ENCODE measurements at places on chromosomes 3 and 15.

GRCh38 chr3:107661447-107662123, 138.8 kb downstream of the BBX start:
- DNase-seq = no peak

GRCh38 chr15:34808016-34808415, 12.7 kb upstream of the ACTC1 start:
- no peak for DNase-seq

DNA sequence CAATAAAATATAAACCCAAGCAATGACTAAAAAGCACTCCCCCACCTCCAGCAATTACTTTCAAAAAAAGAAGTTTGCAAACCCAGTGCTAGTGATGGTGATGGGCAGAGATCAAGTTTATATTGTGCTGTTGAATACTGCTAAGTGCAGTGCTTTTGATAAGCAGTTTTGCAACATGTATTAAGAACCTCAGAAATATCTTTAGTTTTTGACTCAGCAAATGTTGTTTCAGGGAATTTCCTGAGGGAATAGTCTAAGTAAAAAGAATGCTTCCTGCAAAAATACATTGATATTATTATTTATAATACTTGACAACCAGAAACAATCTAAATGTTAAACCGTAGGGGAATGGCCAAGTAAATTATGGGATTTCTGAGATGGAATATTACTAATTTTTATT, 69.3 kb downstream of the ADAMTSL3 start:
- no peak for DNase-seq

DNA sequence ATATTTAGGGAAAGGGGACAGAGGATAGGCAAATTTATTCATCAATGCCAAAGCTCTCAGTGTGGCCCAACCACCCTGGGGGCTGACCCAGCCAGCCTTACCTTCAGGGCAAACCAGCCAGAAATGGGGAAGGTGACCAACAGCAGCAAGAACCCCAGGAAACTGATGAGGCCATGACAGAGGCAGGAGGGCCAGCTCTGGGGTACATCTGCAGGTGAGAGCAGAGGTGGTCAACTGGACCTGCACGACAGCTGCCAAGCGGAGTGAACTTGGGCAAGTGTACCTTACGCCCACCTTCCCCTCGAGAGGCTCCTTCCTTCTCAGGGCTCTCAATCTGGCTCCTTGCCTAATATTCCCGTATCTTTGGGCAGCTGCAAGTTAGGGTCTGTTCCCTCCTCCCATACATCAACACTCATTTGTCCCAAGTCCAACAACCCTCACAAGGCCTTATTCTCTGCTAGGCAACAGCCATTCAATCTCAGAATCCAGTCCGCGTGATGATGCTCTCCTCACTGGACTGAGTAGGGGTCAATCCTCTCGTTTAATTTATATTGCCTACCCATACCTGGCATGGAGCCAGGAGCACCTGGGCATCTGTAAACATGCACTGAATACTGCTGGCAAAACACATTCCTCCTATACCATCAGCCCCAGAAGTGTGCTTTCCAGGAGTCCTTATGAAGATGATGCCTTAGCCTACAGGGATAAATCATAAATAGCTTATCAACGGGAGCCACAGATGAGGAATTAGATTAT, 1.7 kb downstream of the STOML1 start:
- no peak for DNase-seq

GRCh38 chr15:100140527-100141308, 201.1 kb downstream of the ADAMTS17 start:
- no peak for DNase-seq

GRCh38 chr3:117892431-117892841, 1142.2 kb downstream of the IGSF11 start:
- no peak for DNase-seq

GRCh38 chr3:97257942-97258697, 443.7 kb downstream of the EPHA6 start:
- DNase-seq = no peak

DNA sequence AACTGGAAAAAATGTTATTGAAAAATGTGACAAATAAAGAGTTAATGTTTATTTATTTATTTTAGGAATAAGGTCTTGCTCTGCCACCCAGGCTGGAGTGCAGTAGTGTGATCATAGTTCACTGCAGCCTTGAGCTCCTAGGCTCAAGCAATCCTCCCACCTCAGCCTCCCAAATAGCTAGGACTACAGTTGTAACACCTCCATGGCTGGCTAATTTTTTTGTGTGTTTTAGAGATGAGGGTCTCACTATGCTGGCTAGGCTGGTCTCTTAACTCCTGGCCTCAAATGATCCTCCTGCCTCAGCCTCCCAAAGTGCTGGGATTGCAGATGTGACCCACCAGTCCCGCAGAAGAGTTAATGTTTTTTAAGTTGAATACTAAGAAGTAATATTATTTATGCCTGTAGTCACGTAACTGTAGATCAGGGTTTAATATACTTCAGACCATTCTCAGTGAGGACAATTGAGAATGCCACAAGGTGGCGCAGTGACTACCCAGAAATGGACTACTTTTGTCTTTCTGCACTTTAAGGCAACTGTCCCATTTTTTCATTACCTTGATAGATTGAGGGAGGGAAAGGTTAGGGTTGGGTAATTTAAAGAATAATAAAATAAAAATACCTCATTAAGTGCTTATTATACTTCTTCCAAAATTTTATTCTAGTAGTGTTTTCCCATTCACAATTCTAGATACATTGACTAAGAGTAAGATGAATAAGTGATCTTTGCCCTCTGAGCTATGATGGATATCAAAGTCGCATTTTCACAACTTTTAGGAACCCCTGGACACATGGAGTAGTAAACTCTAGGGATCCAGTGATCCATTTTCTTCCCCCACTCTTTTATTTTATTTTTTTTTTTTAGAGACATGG, 6.0 kb downstream of the MUC13 start:
- DNase-seq = peak; percentile 35

GRCh38 chr3:59595830-59596229, 546.0 kb upstream of the CFAP20DC start:
- DNase-seq = no peak

DNA sequence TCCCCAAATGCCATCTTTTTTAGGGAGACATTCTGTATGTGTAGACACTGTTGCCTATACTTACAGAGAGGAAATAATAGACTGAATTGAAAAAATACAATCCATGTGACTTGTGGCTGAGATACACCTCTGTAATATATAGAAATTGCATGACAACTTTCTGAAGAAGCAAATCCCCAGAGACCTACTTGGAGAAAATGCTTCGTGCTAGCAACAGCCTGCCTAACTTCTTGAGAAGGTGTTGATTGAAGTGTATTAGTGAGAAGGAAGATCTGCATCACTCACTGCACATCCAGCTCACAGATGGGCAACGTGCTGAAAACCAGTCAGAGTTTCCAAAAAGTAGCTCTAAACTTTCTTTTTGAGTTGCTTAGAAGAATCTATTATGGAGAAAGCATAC, 404.1 kb downstream of the EPHB1 start:
- no peak for DNase-seq

- DNase-seq = no peak
These were observed 38.0 kb upstream of the GBE1 start for GRCh38 chr3:81799403-81799802.

DNA sequence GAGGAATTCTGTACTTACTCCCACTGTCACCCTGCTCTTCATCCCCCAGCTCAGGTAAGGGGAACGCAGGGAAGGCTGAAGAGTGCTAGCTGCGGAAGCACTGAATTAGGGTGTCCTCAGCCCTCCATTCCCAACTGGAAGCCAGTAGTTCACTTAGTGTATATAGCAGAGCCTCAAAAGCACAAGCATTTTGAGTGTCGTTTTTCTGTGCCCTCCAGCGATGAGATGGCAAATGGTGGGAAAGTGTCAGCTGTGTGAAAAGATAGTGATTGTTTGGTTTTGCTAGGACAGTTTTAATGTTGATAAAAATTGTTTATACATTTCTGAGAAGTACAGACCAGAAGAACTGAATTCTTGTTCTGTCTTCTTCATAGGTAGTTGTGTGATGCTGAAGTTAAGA, 10.8 kb downstream of the MRPS22 start:
- DNase-seq = no peak

- DNase-seq = no peak
These were observed 43.9 kb downstream of the SRGAP3 start for GRCh38 chr3:9205345-9206143.

Measured in stimulated activated CD4-positive, alpha-beta T cell treated with anti-CD3 and anti-CD28 coated beads, Interleukin-1b, Interleukin-23, amount 100 ng/mL, for 1 hour (primary cell).